Activated CD4-positive, CD25-positive, alpha-beta regulatory T cell (primary cell): ENCODE measurements at places on chromosomes 11 and 22.

DNA sequence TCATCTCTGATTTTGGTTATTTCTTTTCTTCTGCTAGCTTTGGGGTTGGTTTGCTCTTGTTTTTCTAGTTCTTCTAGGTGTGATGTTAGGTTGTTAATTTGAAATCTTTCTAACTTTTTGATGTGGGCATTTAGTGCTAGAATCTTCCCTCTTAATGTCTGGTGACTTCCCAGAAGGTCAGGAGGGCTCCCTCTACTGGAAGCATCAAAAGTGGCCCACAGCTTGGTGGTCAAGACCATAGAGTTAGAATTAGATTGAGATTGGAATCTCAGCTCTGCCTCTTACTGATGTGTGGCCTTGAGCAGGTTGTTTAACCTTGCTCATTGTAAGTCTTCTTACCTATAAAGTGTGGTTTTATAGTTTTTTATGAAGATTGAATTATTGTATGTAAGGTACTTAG is 99.3 kb downstream of the FDX1 start:
- DNase-seq, result no peak

DNA sequence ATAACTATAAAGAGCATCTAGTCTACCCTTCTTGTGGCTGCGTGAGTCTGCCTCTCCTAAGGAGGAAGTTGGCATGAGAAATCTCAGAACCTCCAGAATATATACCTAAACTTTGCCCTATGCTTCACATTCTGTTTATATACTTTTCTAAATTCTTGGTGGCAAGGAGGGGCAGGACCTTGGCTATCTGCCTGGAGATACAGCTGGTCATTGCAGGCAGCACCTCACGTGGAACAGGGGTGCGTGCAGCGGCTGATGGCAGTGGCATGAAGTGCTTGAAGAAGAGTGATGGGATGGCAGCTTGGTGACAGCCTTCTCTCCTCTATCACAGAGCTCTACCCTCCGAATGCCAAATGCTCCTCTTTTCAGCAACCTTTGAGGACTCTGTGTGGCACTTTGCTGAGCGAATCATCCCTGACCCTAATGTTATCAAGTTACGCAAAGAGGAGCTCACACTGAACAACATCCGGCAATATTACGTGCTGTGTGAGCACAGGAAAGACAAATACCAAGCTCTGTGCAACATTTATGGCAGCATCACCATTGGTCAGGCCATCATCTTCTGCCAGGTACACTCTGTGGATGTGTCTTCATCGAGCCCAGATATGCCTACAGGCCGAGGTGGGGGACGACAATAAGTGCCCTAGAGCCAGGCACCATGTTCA is 12.5 kb downstream of the DDX25 start:
- no peak for DNase-seq

DNA sequence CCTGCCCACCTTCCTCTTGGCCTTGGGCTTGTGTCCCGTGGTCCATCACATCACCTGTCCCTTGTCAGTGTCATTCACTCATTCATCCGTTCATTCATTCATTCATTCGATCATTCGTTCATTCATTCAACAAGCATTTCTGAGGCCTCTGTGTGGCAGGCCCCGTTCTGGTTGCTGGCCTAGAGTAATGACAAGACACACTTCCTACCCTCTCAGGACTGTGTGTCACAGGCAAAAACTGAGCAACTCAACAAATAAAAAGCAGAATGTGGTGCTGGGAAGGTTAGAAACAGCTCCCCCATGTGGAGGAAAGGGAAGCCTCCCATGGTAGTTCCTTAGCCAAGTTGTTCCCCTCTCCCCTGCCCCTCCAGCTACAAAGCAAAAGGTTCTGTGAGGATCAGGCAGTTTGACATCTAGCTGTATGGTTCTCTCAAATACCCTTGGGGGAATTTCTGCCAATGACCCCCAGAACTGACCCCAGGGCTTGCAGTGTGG is 1.6 kb upstream of the OMP start:
- DNase-seq, result no peak

- no peak for DNase-seq
These were observed 96.8 kb downstream of the ATM start for GRCh38 chr11:108319541-108320145.

DNA sequence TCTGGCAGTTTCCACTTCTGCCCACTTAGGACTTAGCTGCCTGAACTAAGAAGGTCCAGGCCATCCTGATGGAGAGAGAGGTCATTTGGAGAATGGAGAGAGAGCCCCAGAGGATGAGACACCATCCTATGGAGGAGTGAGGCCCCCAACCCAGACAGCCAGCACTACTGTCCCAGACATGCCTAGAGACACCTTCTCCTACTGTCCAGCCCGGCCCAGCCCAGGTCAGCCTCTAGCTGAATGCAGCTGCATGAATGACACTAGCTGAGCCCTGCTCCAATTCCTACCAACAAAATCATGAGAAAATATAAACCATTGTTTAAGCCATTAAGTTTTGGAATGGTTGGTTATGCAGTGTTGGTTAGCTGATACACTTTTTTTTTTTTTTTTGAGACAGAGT is 47.4 kb downstream of the APOL3 start:
- no peak for DNase-seq

GRCh38 chr22:40309631-40310030 is 36.7 kb upstream of the ADSL start:
- DNase-seq, result no peak

- no peak for DNase-seq
These were observed 1.6 kb upstream of the TMEM109 start for GRCh38 chr11:60912223-60912850.

GRCh38 chr11:96338910-96339705 is 3.9 kb downstream of the MAML2 start:
- DNase-seq, result no peak

GRCh38 chr11:102389253-102389652 is 42.2 kb downstream of the BIRC2 start:
- no peak for DNase-seq

GRCh38 chr11:128645968-128646367 is 47.9 kb upstream of the FLI1 start:
- no peak for DNase-seq

GRCh38 chr11:38296211-38296776 is 1698.3 kb upstream of the RAG2 start:
- no peak for DNase-seq

- DNase-seq, result no peak
These were observed 36.8 kb upstream of the JAM3 start for GRCh38 chr11:134032043-134032442.

GRCh38 chr22:48047722-48048500 is 1285.5 kb downstream of the TBC1D22A start:
- no peak for DNase-seq

GRCh38 chr11:117830674-117831351 is 6.3 kb upstream of the FXYD2 start:
- DNase-seq, result no peak
